ENCODE measurements at places on chromosomes 4 and X.

GRCh38 chrX:24298191-24298590 lies 15.7 kb downstream of the SUPT20HL2 start:
- no peak for DNase-seq

DNA sequence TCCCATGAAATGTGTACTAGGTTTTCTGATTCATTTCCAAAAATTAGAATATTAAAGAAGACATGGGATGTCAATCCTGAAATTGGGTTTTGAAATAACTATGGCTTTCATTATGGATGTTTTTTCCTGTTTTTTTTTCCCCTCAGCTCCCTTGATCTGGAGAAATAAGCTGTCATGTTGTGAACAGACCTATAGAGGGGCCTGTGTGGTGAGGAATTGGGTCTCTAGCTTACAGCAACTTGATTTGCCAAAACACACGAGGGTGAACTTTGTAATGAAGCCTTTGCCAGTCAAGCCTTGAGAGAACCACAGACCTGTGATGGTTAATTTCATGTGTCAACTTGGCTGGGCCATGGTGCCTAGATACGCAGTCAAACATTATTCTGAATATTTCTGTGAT lies 2413.6 kb downstream of the PCDH7 start:
- DNase-seq, result no peak

DNA sequence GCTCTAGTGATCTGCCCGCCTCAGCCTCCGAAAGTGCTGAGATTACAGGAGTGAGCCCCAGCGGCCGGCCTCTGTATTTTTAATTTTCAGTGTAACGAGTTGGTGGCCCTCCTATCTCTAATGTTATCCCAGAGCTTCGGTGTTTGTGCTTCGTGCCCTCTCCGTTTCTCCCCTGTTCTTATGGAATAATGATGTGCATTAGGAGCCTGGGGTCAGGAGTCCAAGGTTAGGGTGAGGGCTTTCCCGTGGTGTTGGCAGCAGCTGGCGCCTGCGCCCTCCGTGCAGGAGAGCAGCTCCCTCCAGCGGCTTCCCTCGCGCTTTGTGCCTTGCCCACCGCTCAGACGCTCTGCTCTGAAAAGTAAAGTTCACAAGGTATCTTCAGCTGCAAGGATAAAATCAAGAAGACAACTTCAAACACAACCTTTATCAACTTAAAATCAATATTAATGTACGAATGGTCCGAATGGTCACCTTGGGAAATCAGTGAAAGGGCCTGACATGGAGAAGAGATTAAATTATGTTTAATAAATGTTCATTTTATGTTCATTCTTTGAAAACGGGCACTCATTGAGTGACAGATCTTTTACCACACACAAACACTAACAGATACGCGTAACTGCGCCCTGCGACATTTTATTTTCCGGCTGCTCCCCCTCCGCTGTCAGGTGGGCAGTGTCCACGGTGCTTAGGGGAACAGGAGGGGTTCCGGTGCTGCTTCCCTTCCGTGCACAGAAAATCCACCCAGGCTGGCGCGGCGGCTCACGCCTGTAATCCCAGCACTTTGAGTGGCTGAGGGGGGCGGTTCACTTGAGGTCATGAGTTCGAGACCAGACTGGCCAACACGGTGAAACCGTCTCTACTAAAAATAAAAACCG lies 62.4 kb downstream of the TRAPPC11 start:
- DNase-seq, result peak; percentile 86

DNA sequence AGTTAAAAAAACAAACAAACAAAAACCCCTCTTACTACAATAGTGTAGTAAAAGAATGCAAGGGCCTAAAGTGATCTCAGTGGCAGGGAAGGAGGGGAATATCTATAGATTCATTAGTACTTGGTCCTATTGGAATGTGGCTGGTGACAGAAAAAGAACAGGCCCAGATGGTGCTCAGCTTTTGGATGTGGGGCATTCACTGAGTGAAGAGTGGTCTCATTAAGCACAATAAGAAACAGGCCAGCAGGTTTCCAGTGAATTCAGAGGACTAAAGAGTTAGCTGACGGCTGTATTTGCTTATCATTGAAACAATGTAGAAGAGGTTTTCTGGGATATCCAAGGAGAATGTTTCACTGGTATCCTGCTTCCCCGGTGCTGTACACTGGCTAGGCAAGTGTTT lies 243.8 kb upstream of the HHIP start:
- no peak for DNase-seq

GRCh38 chr4:84451546-84451945 lies 47.5 kb downstream of the NKX6-1 start:
- DNase-seq, result no peak

- peak; percentile 35 for DNase-seq
Measured at GRCh38 chr4:129545599-129546278, 449.8 kb downstream of the C4orf33 start.

GRCh38 chr4:87758270-87758669 lies 41.1 kb upstream of the IBSP start:
- DNase-seq, result no peak

DNA sequence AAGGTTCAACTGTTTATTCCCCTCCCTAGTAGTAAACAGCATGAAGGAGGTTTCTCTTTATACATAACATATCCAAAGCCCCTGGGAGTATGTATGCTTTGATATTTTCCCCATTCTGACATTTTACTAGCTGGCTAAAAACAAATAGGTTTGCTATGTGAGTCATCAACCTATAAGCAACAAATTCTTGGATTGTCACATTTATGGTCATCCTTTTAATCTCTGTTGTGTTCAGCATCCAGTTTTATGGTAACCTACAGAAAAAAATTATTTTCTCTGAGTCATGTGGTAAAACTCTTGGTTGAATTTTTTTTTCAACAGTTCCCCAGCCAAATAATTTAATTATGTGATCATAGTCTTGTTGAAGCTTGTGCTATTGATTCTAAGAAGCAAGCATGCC lies 734.1 kb downstream of the ADGRL3 start:
- no peak for DNase-seq

- DNase-seq, result no peak
Measured at GRCh38 chrX:109839694-109840567, 106.9 kb upstream of the ACSL4 start.

GRCh38 chr4:170008371-170008770 lies 17.8 kb downstream of the MFAP3L start:
- no peak for DNase-seq

DNA sequence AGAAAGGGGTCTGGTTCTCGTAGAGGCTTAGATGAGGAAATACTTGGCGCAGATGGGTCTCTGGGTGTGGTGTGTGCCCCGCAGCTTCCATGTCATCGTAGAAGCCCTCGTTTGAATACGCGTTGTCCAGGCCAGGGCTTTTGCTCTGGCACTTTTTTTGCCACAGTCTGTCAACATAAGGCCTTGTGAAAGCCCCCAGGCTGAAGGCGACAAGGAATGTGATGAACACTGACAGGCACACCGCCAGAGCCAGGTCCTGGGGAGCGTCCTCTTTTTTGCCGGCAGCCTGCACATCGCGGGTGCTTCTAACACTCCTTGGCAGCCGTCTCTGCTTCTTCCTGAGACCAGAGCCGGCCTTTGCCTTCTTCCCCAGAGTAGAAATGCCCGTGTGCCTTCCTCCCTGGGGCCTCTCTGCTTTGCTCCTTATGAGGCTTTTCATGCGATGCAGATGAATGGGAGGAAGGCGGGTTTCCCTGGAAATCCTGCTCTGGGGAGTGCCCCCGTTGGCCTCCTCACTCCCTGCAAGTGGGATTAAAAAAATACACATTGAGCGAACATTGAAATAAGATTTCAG lies 24.4 kb downstream of the LRRC66 start:
- no peak for DNase-seq

- no peak for DNase-seq
Measured at GRCh38 chr4:139892973-139893736, 227.5 kb downstream of the MGST2 start.

- DNase-seq, result no peak
Measured at GRCh38 chr4:86530183-86530582, 63.9 kb upstream of the PTPN13 start.

GRCh38 chr4:33931026-33931425 lies 2313.3 kb downstream of the ARAP2 start:
- DNase-seq, result no peak

DNA sequence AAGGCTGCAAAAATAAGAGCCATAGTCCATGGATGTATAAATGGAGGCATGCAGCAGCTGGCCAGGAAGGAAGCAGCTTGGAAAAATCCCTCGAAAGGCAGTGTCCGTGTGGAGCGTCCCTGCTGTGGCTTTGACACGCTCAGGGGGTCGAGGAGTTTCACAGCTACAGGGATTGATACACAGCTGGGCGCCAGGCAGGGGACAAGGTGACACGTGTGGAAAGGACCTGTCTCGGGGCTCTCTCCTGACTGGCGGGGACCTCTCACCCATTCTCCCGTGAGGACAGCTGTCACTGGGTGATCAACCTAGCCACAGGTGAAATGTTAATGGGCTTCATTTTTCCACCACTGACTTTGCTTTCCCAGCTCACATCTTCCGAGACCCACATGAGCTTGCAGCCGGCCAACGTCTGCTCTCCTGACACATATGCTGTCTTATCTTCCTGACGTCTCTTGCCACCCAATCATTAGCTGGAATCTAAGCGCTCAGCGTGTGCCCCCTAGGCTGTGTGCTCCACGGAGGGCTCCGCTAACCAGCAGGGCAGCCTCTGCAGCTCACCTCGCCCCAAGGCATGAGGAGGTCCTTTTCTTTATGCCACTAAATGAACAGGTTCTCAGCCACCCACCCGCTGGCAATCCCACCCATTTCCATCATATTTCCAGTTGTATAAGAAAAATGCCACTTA lies 89.4 kb upstream of the AFAP1 start:
- DNase-seq, result no peak

DNA sequence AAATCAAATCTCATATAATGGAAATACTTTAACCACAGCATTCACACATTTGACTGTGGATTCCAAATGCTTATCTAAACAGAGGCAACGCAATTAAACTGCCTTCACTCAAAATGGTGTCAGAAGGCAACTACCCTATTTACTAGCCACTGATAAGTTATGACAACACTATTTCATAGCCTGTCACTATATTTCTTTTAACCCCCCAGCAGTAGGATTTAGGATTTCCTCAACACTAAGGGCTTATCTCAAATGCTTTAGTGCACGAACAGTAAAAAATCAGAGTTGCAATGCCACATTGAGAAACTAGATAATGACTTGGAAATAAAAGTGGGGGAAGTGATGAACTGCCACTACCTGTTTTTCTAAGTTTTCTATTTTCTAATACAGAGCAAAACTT lies 66.7 kb downstream of the DHX15 start:
- DNase-seq, result no peak

DNA sequence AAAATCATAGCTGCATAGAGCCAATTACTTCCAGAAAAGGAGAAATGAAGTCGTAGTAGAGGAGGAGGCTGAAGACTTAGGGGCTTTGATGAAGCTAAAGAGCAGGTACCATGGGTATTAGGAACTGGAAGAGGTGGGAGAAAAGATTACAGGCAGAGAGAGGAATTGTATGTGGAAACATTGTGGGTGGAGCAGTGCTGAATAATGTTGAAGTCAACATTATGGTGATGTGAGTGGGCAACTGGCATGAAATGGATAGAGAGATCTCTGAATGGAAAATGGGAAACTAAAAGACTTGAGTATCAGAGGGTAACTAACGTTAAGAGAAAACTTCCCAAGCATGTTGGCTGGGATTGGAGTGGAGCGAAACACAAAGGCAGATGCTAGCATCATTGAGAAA lies 92.5 kb downstream of the AREG start:
- DNase-seq, result no peak

DNA sequence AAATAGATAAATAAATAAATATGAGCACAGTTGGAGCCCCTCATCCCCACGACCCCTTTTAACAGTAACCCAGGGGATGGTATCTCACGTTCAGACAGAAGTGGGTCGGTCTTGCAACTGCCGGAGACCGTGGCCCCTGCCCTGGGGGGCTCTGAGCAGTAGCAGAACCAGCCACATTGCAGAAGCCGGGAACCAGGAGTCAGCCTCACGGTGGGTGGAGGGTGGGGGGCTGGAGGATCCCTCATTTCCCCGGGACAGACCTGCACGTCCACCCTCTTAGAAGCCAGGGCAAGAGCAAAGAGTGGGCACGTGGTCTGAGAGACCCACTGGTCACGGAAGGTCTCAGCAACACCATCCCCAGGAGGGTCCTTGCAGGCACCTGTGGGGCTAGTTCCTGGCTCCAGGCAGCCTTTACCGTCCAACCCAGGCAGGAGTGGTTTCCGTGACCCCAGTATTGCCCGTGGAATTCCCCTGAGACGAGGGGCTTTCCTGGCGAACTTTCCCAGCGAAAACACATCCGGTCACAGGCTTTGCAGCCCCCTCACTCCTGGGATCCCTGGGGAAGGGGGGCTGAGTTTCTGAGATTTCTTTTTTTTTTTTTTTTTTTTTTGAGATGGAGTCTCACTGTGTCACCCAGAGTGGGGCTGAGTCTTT lies 8.8 kb upstream of the IL3RA start:
- no peak for DNase-seq

- no peak for DNase-seq
Measured at GRCh38 chrX:155957843-155958242, 39.7 kb upstream of the IL9R start.

DNA sequence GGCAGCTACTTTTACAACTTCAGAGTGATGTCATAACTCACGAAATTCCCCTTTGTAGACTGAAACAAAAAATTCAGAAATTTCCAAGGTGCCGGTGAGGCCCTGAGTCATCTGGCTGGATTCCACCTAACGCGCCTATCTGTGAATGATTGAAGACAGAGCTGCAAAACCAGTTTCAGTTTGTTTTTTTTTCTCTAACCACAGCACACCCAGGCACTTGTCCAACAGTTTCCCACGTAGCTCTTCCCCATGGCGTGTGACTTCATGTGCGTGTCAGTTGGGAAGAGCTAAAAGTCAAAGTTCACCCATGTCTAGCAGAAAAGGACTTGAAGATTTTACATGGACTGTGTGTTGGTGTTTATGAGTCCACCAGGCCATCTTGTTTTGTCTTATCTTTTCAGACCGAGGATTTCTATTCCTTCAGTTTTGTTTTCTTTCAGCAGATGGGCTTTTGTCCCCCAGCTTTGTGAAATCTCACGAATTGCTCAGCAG lies 16.4 kb downstream of the TCEANC start:
- peak; percentile 75 for DNase-seq

DNA sequence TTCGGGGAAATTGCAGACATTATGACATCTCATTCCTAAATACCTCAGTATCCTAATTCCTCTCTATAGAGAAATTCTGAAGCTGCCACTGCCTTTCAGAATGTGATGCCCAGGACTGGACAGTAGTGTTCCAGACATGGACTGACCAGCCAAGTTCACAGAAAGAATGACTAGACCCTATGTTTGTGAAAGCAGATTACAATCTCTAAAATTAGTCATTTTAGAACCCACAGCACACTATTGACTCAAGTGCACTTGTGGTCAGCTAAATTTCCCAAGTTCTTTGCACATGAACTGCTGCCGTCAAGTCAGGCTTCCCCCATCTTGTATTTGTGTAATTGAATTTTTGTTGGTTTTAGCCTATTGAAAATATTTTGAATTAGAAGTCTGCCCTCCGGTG lies 81.0 kb upstream of the ESX1 start:
- DNase-seq, result no peak

DNA sequence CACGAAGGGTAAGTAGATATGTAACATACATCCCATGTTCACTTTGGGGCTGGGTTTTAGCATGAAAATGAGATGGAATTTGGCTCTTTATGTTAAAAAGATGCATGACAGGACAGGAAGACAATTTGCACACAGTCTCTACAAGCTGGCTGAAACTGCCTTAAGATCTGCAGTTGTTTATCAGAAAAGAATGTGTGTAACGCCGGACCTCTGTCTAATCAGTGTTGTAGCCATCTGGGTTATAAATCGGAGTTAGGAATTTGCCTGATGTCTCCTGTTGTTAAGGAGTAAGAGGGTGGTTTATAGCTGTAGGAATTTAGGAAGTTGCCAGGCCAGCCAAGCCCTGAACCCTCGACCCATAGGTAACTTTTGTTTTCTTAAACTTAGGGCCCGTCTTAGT lies 562.9 kb upstream of the FAT1 start:
- DNase-seq, result no peak
